ENCODE measurements at places on chromosomes 12 and 14.
A peak's percentile ranks its signal among the peaks of the same experiment; 100 is the strongest.

DNA sequence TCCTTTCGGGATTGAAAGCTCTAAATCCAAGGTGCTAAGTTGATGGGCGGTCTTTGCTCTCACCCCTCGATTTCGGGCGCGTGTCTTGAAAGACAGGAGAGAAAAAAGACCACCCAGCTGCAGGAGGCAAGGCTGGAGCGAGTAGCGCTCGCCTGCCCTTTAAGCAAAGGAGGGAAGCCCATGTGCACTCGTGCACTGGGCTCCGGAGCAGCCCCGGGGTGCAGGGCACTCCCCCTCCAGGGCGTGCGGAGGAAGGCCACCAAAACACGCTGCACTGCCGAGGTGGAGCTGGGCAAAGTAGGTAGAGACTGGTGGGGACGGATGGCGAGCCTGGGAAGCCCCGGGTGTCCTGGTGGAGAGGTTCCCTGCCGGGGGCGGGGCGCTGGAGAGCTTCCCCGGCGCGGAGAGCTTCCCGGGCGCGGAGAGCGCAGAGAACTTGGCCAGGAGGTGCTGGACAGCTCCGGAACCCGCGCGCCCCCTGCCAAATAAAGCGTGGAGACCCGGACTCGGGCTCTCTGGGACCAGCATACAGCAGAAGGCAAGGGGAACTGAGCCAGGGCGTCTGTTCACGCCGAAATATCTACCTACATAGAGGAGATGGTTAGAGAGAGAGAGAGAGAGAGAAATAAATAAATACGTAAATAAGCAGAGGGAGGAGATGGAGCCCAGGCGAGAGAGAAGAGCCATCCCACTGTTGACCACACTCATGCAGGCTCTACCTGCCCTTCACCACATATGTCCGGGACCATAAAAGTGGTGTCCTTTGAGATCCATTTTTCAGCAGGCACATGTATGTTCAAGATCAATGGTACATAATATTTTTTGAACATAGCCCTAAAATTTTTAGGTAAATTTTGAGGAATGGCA, 662 bp upstream of the NELL2 start:
- peak; percentile 22 for DNase-seq

DNA sequence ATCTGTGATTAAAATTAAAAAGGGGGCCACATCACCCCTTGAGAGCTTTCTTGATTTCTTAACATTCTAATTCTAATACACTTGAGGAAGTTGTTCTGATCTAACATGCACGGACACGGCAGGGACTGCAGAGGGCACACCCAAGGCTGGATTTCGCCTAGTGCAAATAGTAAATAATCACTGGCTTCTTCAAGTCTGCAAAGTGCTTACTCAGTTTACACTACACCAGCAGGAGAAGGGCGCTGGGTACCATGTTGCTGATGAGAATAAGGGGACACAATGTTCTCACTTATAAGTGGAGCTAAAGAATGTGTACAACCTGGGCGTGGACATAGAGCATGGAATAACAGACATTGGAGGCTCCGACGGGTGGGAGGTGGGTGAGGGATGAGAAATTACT, 34.2 kb downstream of the TBX5 start:
- DNase-seq: no peak

GRCh38 chr14:100375266-100375962, 52.3 kb downstream of the SLC25A47 start:
- peak; percentile 96 for DNase-seq

DNA sequence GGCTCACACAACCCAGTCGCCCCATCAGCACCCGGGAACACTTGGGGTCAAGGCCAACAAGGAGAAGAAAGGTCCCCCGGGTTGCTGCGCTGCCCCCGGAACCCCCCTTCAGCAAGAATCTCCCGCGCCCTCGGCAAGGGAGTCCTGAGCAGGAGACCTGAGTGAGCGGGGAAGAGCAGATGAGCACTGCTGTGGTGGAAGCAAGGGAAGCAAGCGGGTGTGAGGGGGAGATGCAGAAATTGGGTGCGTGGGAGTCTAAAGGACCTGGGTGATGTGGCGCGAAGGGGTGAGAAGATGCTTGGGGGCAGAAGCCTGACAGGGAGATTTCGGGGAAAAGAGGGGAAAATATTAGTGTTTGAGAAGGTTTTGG, 105.5 kb upstream of the PRB2 start:
- no peak for DNase-seq

- DNase-seq: no peak
Measured at GRCh38 chr14:105891631-105892452, 365.5 kb downstream of the TMEM121 start.

DNA sequence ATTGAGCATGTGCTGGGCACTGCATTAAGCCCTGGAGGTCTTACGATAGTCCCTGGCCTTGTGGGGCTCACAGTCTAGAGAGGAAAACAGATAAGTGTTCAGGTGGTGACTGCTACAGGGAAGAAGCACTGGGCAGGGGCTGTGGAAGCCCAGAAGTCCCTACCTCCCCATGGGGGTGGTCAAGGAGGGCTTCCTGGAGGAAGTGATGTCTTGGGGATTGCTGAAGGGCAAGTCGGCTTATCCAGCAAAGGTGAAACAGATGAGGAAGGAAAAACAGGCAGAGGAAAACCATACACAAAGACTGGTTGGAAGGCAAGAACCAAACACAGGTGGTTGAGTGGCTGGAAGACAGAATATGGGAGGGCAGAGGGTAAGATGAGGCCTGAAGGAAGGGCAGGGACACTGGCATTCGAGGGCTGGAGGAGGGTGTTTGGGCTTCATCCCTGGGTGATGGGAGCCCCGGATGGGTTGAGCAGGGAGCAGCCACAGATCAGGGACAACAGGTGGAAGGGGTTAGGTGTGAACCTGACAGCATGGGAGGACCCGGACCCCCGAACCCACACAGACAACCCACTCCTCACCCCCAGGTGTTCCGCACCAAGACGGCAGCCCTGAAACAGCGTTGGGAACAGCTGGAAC, 2.8 kb downstream of the CFAP73 start:
- DNase-seq: no peak

DNA sequence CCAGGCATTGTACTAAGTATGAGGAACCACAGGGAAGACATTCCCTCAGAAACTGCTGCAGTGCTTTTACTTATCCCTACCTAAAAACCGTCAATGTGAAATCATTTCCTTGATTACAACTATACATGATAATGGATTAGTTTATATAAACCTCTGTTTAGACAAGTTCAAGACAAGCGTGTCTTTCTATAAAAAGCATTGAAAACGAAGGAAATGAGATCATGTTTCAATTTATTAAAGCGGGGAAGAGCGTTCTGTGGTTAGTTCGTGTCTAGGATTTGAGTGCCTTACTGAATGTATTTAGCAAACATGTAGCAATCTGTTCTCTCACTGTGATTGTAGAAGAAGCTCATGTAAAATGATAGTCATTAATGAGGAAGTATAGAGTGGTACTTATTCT, 37.5 kb downstream of the GALC start:
- DNase-seq: no peak

DNA sequence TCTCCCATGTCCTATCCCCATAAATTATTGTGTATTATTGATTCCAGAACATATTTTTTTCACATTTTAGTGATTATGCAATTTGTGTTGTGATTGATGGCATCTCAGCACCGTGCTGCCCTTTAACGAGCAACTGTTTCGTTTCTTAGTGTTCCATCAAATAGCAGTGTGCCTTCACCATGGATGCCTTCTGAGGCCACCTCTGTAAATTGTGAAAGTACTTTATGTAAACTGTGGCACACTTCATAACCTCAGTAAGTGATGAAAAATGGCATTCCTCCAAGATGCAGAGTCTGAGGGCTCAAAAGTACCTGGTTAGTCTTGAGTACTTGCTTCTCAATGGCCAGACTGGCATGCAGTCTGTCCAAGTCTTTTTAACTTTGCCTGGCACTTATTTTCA, 8.2 kb downstream of the CHST11 start:
- no peak for DNase-seq

DNA sequence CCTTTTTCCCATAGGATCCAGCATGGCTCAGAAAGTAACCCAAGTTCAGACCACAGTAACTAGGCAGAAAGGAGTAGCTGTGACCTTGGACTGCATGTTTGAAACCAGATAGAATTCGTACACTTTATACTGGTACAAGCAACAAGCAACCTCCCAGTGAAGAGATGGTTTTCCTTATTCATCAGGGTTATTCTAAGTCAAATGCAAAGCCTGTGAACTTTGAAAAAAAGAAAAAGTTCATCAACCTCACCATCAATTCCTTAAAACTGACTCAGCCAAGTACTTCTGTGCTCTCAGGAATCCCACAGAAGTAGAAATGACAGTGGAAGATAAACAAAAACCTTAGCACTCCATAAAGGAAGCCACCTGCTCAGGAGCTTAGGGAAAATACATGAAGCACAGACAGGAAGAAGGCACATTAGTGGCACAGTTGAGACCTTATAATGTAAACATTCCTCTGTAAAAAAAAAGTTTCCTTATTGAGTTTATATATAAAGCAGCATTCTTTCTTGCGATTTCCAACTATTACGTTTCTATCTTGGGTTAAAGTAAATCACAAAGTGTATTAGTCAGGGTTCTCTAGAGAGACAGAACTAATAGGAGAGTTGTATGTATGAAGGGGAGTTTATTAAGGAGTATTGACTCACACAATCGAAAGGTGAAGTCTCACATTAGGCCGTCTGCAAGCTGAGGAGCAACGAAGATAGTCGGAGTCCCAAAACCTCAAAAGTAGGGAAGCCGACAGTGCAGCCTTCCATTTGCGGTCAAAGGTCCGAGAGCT, 398.4 kb downstream of the DAD1 start:
- peak; percentile 76 for DNase-seq

DNA sequence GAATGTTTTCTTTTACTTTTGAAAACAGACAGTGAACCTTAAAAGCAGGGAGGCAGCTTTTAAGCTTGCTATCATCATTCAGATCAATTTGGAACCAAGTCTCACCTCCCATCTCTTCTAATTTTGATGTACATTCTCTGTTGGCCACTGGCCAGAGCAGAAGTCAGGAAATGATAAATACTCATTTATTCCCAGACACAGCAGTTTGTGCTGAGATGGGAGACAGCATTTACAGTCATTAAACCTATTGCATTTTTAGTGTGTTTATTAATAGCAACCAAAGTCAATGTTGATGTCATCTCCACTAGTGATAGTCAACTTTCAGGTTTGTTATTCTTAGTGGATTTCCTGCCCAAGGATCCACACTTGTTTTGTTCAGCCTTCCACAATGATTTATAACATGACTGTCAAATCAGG, 320.0 kb upstream of the ATP2B1 start:
- DNase-seq: peak; percentile 19

Data from astrocyte (in vitro differentiated cells and primary cell).